ENCODE measurements at places on chromosomes 12 and 14.

- DNase-seq: no peak
Observed at GRCh38 chr12:32302218-32303173, 96.9 kb upstream of the FGD4 start.

DNA sequence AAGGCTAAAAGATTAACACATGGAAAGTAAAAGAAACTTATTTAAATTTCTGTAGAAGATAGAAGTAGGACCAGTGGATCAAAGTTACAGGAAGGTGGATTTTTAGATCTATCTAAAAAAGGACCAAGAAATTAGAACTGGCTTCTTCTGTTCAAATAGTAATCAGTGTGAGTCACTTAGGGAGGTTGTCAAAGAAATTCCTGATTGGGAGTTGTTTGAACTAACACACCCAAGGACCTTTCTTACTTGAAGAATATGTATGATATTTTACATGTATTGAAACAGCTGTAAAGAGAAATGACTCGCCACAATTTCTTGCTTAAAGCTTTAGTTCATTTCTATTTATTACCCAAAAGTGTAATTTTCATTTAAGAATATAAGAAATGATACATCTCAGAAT, 256.9 kb downstream of the RAD51B start:
- no peak for DNase-seq

GRCh38 chr12:10027721-10028120, 2.8 kb upstream of the CLEC9A start:
- no peak for DNase-seq

DNA sequence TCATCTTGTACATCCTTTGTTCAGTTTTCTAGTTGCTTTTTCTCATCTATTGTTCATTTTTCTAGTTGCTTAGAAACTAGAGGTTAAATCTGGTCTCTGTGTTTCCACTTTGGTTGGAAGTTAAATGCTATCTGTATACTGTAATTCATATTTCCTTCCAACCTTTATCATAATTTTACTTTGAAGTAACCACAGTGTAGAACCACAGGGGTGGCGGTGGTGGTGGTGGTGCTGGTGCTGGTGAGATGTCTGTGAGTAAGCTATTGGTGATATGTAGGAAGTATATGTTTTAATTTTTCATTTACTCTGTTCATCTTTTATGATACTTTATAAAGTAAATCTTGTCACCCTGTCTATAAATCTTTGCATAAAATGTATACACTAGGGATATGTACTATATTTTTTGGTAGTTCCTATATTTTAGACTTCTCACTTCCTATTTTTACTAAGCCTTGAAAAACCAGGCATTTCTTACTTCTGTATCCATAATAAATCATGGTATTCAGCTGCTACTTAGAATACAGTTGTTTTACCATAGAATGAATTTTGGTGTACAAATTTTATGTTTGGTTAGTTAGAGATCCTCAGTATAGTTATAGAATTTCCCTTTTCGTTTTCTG, 31.9 kb downstream of the CCDC91 start:
- DNase-seq: peak; percentile 11

- DNase-seq: no peak
Observed at GRCh38 chr12:6163416-6164060, 36.7 kb upstream of the CD9 start.

DNA sequence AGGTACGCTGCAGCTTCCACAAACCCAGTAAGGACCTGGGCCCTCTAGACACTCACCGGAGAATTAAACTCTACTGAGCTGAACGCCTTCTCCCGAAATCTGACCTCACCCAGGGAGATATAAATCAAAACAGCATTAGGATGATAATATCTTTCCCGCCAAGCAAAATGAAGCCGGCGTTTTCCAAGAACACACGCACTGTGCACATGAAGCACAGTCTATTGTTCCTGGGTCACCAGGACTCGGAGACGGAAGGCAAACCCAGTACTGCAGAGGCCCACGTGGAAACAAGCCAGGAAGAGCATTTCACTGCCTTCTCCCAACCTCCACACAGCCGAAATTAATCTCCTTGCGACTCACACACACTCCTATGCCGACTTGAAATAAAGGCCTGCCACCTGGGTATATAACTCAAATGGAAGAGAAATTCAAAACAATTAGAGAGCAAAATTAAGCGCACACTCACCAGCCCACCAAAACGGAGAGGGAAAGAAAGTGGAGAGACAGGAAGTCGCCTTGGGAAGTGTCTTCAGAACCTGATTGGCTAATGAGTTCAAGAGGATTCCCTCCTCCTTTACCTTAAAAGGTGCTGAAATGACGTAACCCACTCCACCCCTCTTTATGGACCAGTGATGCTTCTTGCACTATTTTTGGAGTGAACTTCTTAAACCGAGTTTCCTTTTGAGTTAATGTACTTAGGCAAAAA, at the start of gene CCNB1IP1:
CCNB1IP1 (minus strand) TSS at position 492 of the 706 bp plus-strand sequence. CDS start 16,756 bp downstream, outside the sequence.
- DNase-seq: peak; percentile 7

DNA sequence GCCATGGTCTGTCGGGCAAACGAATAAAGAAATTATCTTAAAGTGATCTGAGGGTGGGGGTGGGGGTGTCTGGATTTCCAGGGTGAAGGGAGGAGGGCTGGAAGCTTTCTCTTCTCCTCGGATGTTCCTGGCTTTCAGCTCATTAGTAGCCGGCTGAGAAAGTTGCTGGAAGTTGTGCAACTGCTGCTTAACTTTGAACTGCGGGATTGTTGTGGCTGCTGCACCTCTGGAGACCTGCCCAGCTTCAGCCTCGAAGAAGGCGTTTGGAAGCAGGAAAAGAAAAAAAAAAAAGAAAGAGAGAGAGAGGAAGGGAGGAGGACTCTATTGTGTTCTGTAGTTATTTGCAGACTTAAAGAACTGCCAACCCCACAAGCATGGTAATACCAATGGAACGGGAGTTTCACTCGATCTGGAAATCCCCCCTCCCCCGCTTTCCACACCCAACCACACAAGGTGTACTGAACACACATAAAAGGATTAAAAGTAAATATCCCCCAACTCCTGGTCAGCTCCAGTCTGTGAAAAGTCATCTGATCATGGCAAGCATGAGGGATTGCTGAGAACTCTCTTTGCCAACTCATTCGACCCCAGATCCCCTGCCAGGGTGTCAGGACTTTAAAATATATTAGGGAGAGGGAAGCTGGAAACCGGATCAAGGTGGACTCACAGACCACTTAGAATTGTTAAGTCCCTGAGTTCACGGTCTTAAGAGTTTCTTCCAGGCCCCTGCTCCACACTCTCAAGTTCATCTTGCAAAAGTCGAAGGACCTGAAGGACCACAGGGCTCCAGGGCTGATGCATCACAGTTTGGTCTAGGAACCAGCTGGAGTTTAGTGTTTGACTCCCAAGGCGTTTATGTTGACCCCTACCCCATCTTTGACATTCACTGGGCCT, at the start of gene RASSF9:
RASSF9 (minus strand) TSS at position 213 of the 894 bp plus-strand sequence; CDS start at position 5, 208 bp downstream.
- no peak for DNase-seq

- no peak for DNase-seq
Observed at GRCh38 chr14:86570371-86570770, 1040.4 kb downstream of the FLRT2 start.

DNA sequence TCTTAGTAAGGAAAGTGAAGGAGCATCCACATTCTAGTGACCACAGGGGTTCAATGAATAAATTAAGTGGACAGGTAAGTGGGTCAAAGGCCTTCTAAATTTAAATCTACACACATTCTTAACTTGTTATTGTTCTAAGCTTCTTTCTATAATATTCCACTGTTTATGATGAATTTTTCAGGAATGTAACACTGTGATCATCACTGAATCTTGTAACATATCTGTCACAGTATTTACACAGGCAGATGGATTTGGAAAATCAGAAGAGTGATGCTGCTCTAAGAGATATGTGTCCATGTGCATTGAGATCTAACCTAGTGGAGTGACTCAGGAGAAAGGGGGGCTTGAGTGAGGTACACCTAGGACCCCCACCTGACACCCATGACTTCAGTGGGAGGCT, 115.4 kb upstream of the OVCH1 start:
- DNase-seq: no peak

GRCh38 chr14:82411298-82411697, 877.6 kb upstream of the SEL1L start:
- DNase-seq: no peak

GRCh38 chr12:509500-509899, 49.8 kb downstream of the B4GALNT3 start:
- DNase-seq: no peak

GRCh38 chr12:52670961-52671360, 9.2 kb downstream of the KRT1 start:
- DNase-seq: no peak

DNA sequence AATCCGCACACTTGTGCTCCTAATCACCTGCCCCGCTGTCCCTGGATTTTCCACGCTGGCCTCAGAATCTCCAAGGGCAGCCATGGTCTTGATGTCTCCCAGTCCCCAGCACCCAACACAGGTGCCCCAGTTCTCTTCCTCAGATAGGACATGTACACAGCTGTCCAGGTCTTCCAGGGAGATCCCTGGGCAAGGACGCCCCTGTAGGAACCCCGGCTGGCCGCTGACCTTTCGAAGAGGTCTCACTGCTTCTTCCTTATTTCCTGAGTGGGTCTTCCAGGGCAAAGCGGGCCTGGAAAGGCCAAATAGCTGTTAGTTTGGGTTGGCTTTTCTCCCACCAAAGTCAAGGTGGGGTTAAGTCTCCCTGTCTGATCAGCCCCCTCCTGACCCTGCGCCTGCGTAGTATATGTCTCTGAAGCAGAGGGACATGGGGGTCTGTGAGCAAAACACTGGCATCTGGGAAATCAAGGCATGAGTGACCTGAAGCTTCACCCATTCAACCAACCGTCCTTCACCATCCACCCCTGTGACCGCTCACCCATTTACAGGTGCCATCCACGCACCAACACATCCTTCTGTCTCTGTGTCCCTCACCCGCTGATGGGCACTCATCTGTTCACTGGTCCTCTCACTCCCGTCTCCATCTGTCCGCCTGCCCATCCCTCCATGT, 4.6 kb downstream of the BEGAIN start:
- DNase-seq: no peak

GRCh38 chr12:52895726-52896189, 9.1 kb downstream of the KRT8 start:
- no peak for DNase-seq

DNA sequence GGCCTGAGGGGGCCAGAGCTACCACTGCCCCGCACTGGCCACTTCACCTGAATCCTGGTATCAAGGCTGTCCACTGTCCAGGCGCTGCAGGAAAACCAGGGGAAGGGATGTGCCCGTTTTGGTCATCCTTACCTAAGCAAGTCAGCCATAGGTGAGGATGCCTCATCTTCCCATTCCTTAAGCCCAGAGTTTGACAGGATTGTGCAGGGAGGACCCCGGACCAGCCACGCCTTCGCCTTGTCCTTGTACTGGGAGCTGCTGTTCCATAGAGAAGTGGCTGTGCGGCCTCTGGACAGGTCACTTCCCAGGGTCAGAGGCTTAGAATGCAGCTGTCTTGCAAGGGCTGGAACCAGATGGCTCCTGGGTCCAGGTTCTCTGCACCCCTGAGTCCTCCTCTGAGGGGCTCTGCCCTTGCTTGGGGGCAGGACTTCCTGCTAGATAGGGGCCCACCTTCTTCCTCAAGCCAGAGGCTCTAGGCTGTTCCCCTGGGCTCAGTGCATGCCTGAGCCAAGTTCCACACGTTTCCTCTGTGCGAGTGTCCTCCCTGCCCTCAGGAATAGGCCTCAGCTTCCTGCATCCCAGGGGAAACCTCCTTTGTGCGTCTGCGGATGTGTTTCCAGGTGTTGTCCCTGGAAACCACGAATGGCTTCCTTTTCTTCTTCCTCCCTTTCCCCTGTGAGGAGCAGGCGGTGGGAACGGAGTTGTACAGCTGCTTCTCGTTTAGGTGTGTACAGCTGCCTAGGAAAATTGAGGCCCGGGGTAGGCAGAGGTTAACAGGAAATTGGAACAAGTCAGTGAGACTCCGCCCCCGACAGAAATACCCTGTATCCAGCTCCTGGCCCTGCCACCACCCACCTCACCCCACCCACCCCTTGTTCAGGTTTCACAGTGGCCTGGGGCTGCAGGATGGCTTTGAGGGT, 54.3 kb upstream of the RIN3 start:
- DNase-seq: no peak

- no peak for DNase-seq
Observed at GRCh38 chr14:73166399-73166798, 30.1 kb downstream of the PSEN1 start.

- DNase-seq: no peak
Observed at GRCh38 chr14:90368946-90369721, 27.7 kb upstream of the CALM1 start.

DNA sequence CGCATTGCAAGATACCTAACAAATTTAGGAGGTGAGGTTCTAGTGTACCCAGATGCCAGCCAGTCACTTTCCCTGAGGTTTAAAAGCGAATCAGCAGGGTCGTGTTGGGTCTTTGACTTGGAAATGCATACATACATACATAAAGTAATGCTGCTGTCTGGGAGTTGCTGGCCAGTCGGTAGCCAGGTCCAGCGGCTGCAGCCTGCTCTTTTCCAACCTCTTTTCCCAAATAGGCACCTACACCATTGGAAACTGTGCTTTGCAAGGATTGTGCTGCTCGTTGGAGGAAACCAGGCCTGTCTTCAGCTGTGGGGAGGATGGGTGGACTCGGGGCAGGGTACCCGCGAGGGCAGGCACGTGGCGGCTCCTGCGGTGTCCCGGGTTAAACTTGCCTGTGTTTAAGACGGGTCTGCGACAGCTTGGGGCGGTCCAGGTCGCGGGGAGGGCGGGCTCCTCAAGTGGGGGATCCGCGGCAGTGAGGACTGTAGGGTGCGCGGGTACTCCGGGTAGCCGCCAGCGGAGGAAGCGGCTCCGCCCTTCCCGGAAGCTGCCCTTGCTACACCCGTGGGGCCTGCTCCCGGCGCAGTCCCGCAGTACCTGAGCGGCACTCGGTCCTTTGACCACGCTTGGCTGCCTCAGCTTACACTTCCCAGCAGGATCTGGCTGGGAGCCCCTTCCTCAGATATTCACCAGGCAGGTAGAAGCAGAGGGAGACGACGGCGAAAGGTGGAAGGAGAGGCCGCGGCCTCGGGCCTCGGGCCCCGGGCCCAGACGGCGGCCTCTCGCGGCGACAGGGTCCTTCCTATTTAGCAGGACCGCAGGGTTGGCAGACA, 2.7 kb downstream of the TTC6 start:
- DNase-seq: no peak

- DNase-seq: no peak
Observed at GRCh38 chr12:5588591-5588990, 156.7 kb downstream of the NTF3 start.

GRCh38 chr12:132908145-132909029, 21.0 kb upstream of the CHFR start:
- DNase-seq: peak; percentile 90

DNA sequence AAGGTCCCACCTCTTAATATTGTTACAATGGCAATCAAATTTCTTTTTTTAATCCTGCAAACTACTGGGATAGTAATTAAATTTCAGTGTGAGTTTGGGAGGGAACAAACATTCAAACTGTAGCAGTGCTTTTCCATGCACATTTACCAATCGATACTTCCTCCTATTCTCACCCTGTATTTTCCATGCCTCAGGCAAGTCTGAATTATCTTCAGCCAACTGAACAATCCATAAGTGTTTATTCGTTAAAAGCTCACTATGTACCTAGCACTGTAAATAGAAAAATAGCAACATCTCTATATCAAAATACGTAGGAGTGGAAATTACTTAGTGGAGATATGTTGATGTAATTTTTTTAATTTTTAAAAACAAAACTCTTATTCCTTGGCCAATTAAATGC, 43.5 kb downstream of the CCDC177 start:
- DNase-seq: no peak

Data from stimulated activated CD8-positive, alpha-beta memory T cell treated with anti-CD3 and anti-CD28 coated beads, Interleukin-2, amount 100 ng/mL, for 1 hour (primary cell).